ENCODE measurements at places on chromosomes 7 and 10.

DNA sequence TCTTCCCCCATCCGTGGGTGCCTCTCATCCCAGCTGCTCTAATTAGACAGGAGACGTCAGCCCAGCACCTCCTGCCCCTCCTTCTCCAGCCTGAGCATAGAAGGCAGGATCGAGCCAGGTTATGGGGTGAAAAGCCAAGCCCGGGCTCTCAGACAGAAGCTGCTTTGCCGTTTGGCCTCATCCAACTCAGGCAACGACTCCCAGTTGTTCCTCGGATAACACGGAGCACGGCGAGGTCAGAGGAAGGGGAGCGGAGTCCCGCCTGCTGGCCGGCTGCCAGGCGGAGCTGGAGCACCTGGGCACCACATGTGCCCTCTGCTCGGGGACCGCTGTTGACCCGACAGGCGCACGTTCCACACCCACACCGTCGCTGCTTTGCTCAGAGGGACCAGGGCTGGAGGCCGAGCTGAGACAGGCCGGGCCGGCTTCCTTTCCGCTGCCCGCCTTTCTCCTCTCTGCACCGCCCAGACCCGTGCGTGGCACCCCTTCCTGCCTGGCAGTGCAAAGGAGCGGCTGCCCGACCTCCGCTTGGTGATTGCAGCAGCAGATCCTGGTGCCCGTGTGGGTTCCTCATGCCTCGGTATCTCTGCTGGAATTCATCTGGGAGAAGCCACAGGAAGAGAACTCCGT is 21.6 kb upstream of the UNCX start:
- no peak for DNase-seq

- no peak for DNase-seq
Observed at GRCh38 chr10:77282163-77282562, 355.4 kb downstream of the KCNMA1 start.

- no peak for DNase-seq
Observed at GRCh38 chr10:48474765-48475365, 130.0 kb downstream of the ARHGAP22 start.

GRCh38 chr10:125083576-125083920 is 76.8 kb downstream of the CTBP2 start:
- DNase-seq, result no peak

DNA sequence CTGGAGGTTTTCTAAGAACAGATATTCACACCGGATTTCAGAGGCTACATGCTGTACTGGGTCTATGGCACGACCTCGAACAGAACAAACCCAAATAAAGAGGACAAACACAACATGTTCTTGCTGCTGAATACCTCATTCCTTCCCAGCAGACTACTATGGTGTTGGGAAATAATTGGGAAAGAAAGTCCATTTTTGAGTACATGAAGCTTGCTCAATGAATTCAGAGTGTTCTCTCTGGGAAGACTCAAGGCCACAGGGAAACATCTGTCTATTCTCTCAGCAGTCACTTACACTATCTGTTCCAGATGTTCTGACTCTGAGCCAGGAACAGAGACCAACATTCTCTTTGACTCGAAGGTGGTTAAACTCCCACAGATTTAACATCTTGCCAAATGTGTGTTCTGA is 30.9 kb downstream of the LAMB1 start:
- DNase-seq, result no peak

GRCh38 chr10:30974773-30975415 is 56.8 kb downstream of the ZNF438 start:
- no peak for DNase-seq

DNA sequence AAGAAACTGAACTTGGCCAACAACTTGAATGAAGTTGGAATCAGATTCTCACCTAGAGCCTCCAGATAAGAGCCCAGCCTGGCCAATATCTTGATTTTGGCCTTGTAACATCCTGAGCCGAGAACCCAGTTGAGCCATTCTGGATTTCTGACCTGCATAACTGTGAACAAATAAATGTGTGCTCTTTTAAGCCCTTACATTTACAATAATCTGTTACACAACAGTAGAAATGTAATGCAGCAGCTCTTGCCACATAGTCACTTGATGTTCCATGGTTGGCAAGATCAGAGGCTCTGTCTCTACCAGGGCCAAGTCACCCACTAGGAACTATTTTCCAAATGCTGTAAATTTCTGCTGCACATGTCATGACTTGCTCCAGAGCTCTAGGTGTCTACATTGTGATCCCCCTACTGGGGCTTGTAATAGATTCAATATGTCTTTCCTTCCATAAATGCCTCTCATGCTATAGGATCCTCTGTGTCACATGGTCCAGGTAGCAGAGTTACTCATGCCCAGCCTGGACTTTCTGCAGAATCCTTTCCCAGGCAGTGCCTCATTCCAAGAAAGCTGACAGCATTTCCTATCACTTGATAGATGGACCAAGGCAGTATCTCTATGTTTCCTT is 11.4 kb upstream of the RBM20 start:
- no peak for DNase-seq

DNA sequence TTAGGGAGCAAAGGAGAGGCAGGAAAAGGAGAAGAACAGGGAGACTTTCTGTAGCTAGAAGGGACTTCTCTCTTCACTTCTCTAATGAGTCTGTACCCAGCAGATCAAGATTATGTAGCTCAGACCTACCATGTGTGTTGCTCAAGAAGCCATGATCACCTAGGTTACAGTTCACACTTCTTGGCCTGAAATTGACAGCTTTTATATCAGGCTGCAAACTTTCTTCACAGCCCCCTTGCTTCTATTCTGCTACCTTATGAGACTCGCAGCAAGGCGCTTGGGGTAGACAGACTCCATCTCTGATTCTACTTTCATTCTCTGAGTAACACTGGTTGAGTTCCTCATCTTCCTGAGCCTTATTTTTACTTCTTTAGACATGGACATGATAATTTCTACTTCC is 19.6 kb upstream of the GIMAP2 start:
- DNase-seq, result no peak

Data from stimulated activated CD8-positive, alpha-beta memory T cell treated with anti-CD3 and anti-CD28 coated beads, Interleukin-2, amount 100 ng/mL, for 1 hour (primary cell).